Fibroblast of skin of left biceps (primary cell): ENCODE measurements at places on chromosomes 5 and 9.

GRCh38 chr9:922171-922570, 54.3 kb upstream of the DMRT3 start:
- DNase-seq = no peak

GRCh38 chr9:77848897-77849296, 182.7 kb downstream of the GNAQ start:
- DNase-seq = peak; percentile 55

DNA sequence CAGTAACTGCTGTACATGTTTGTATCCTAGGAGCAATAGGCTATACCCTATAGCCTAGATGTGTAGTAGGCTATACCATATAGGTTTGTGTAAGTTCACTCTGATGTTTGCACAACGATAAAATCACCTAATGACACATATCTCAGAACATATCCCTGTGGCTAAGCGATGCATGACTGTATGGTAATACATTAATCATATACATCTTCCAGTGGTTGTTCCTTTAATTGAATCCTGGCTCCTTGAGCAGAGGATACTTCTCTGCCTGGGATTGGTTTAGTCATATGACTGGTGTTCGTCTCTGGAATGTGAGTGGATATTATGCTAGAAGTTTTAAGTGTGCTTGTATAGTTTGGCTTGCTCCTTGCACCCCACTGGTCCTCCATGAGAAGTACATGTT, 425.8 kb downstream of the MAN2A1 start:
- peak; percentile 33 for DNase-seq

DNA sequence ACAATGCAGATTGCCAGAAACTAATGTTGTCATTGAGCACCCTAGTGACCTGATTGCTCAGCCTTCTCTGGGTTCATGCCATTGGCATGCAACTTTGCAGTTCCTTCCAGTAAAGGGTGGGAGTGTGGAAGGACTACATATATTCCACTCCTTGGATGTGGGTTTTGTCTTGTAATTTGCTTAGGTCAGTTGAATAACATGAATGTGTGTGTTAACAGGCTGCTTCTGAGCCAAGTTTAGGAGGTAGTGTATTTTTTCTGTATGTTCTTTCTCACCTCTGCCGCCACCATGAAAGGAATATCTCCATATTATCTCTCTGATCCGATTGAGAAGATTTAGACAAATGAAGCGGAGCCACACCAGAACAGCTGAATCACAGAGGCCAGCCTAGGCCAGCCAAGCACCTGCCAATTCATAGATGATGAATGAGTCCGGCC, 1929.6 kb upstream of the CDH6 start:
- no peak for DNase-seq

DNA sequence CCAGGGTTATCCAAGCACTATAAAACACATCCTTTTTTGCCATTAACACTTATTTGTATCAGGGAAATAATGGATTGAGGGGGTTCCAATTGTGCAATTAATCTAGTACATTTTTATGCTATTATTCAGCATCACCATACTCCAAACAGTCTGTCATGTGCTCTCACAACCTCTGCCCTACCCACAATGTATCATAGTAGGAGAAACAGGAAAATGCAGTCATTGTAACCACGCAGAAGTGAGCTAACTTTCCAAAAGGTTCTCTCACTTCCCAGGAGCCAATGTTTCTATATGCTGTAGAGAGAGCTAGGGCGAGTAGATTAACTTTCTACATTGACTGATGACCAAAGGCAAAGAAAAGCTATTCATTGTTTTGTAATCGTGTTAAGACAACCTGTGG, 29.8 kb downstream of the DAB2 start:
- DNase-seq = no peak
